ENCODE measurements at places on chromosomes 12 and 14.
A peak's percentile ranks its signal among the peaks of the same experiment; 100 is the strongest.

- DNase-seq = no peak
These were observed 22.1 kb downstream of the SLC6A13 start for GRCh38 chr12:240566-240965.

GRCh38 chr14:71474301-71475265 lies 457.6 kb upstream of the RGS6 start:
- no peak for DNase-seq

GRCh38 chr14:51860164-51860824 lies at the start of gene GNG2:
TSS of gene GNG2 (plus strand) at chr14:51860612. CDS start at chr14:51950679, 90,067 bp downstream.
- DNase-seq = peak; percentile 84

DNA sequence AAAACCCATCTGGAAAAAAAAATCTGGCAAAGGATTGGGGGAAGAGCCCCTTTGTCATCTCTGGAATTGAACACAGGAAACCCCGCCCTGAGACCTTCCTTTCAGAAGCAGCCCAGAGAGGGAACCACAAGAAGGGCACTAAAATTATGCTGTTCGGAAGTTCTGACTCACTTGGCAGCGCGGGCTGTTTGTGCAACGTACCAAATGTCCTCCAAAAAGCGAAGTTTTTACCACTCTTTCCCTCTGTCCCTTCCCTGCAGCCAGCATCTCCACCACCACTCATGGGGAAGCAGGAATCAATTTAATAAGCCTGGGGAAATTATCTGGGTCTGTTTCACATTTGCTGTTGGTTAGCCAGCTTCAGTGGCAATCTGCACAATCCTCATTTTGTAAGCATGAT lies 3.2 kb upstream of the SYNE3 start:
- peak; percentile 68 for DNase-seq

- DNase-seq = no peak
These were observed 83.4 kb downstream of the TMX1 start for GRCh38 chr14:51323492-51323891.

DNA sequence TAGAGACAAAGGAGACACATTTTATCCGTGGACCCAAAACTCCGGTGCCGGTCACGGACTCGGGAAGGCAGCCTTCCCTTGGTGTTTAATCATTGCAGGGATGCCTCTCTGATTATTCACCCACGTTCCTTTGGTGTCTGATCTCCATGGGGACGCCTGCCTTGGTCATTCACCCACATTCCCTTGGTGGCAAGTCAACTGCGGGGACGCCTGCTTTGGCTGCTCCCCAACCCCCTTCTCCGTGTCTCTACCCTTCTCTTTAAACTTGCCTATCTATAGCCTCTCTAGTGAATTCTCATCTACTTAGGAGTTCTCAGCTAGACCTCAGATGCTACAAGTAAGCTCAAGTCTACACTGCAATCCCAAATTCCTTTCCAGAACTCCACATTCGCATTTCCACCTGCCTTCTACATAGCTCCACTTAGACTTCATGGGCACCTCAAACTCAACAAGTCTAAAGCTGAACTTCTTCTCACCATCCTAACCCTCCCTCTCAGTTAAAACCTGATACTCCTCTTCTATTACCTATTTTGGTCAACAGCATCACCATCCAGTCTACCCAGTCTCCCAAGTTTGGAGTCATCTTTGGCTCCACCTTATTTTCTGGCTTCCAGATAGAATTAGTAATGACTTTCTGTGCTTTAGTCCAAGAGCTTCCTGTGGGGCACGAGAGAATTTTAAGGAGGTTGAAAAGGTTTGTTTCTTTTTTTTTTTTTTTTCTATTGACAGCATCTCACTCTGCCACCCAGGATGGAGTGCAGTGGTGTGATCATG lies 14.4 kb downstream of the SPTLC2 start:
- DNase-seq = no peak

DNA sequence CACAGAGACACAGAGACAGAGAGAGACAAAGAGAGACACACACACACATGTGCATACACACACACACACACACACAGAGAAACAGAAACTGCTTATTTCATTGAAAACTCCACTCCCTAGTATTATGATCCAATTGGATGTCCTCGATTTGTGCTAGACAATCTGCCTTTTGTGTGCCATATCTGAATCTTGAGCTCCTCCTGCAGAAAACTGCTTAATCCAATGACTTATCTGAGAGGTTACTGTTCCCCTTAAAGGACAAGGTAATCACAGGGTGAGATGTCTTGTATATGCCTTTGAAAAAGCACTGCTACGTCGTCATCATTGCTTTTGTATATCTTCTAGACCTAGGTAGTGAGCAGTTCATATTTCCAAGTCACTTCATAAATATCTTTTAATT lies 371.5 kb downstream of the LRIG3 start:
- no peak for DNase-seq

DNA sequence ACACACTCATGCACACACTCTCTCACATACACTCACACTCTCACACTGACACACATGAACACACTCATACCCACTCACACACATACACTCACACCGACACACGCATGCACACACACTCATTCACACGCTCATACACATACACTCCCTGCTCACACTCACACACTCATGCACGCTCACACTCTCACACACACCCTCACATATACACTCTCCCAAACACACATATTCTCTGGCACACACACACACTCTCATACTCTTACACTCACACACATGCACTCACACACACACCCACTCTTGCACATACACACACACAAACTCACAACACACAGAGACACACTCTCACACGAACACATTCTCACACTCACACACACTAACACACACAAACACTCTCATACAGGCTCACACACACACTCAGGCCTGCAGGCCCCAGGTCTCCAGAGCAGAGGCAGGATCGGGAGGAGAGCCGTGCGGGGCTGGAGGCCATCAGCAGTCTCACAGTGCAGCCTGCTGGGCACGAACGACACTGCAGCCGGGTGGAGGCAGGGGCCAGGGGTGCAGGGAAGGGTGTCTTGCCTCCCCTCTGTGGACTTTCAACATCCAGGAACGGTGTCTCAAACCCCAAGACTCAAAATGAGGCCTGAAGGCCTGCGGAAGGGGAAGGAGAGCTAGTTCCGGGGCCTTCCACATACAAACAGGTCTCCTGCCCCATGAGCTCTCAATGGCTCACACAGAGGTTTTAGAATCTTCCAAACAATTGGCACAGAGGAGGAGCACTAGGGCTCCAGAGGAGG lies 148.7 kb downstream of the ANO2 start:
- DNase-seq = no peak

- DNase-seq = peak; percentile 24
These were observed 133.5 kb downstream of the KCNK10 start for GRCh38 chr14:88189417-88190191.

- peak; percentile 13 for DNase-seq
These were observed 6.6 kb upstream of the KLRD1 start for GRCh38 chr12:10301103-10301502.

DNA sequence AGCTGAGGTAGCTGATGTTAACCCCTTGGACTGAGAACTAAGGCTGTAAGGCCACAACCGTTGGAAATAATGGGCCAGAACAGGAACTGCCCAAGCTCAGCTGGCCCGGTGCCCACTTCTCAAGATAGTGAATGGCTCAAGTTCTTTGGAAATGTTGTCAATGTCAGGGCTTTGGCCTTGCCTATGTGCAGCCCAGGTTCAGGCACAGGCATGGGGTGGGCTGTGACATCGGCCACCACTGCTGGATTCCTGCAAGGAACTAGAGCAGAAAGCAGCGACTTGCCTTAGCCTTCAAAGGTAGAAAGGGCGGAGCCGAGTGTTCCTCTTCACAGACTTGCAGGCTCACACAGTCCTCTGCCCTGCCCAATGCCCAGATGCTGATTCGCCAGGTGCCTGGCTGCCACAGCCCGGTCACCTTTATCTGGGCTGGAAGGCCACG lies 291.2 kb downstream of the ZFP36L1 start:
- no peak for DNase-seq

GRCh38 chr12:121033625-121034349 lies 5.3 kb downstream of the OASL start:
- DNase-seq = peak; percentile 39

- no peak for DNase-seq
These were observed 20.3 kb downstream of the FANCM start for GRCh38 chr14:45156067-45156466.

DNA sequence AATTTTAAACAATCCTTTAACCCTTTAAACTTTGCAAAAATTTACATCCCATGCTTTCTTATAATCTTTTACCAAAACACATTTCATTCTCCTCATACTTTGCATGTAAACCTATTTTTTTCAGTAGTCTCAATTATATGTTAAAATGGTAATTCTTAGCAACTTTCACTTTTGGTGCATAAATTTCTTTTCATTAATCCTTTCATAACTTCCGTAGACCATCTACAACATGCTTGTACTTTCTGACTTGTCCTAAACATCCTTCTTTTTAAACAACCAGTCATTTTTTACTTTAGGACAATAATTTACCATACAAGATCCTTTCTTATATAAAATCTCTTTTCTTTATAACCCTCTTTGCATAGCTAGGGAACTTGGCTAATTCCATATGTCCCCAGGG lies 19.5 kb downstream of the CCDC91 start:
- DNase-seq = no peak

- DNase-seq = no peak
These were observed 3.4 kb downstream of the CDK2AP1 start for GRCh38 chr12:123267991-123268843.

- DNase-seq = no peak
These were observed 421 bp upstream of the RBMS2 start for GRCh38 chr12:56521209-56521589.

DNA sequence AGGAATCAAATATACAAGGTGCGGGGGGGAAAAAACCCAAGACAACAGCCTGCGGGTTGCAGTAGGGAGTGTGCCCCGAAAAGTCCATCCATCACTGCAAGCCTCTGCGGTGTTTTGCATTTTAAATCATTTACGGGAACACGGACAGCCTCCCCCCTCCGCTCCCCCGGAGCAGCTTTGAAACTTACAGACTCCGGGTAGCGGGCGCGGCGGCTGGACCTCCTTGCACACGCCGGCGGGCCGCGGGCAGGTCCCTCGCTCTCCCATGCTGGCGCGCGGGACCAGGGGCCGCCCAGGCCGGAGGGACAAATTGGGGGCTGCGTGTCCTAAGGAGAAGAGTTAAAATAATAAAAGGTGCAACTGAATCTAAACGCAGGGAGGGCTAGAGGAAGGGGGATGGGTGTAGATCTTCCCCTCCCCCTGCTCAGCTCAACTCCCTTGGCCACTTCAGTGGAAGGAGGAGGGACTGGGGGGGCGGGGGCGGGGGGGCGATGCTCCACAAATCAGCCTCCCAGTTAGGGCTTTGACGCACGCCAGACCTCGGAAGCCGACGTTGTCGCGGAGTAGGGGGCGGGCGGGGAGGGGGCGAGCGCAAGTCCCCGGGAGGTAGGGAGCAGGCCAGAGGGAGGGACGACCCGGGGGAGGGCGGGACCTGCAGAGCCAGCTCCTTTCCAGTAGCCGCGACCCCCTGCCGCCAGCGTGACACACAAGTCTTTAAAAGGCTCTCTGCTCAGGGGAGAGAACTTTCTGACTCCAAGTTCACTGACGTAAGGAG lies at the start of gene KCNJ8:
Gene KCNJ8, minus strand, starts transcription at position 349 of the 775 bp plus-strand sequence. CDS start 1,090 bp downstream, outside the sequence.
- DNase-seq = no peak

DNA sequence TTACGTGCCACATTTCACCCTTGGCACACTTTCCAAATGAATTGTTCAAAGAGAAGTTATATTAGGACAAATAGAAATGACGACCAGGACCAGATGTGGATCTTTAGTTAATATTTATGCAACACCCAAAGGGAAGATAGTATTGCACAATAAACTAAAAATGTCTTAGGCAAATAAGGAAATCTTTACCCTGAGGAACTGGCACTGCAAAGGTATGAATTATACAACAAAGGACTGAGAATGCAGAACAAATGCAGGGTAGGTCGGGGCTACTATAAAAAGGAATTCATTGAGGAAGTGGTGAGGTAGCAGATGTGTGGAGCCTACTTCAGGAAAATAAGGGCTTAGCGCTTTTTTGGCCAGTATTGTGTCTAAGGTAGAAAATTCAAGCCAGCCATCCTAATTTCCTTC lies 3.9 kb upstream of the TMTC2 start:
- no peak for DNase-seq

DNA sequence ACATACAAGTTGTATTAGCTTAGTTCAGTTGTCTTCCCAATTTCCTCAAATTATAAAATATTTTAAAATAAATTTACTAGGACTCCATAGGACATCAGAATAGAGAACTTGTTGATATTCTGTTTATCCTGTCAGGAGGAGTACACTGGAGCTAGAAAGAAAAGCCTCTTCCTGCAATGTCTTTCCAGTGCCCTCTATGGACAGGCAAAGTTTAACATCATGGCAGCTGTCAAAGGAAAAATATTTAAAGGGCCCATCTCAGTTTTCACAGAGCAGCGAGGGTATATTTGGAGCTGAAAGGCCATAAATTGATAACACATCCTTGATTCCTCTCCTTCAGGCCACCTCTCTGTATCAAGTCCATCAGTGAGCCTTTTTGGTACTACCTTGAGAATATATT lies 19.0 kb downstream of the DIP2B start:
- DNase-seq = no peak

Data from NK-92 treated with Interleukin-12 subunit alpha and Interleukin-12 subunit beta, amount 100 ng/mL, for 24 hours (cell line).